ENCODE measurements at places on chromosomes 6 and 20.

DNA sequence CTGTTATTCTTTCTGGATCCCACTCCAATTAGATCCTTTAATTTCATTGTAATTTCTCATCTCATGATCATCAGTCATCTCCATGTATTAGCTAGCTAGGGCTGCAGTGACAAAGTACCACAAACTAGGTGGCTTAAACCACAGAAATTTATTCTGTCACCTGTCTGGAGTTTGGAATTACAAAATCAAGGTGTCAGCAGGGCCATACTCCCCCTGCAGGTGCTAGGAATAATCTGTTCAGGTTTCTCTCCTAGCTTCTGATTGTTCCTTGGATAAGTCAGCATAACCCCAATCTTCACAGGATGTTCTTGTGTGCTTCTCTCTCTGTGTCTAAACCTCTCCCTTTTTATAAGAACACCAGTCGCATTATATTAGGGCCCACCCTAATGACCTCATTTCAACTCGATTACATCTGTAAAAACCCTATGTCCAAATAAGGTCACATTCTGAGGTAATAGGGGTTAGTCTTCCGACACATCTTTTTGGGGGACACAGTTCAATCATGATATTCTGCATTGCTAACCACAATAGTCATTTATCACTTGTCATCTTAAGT lies 40.5 kb downstream of the BEND6 start:
- no peak for DNase-seq

GRCh38 chr6:63947792-63948529 lies 312.4 kb downstream of the PHF3 start:
- DNase-seq, result no peak

DNA sequence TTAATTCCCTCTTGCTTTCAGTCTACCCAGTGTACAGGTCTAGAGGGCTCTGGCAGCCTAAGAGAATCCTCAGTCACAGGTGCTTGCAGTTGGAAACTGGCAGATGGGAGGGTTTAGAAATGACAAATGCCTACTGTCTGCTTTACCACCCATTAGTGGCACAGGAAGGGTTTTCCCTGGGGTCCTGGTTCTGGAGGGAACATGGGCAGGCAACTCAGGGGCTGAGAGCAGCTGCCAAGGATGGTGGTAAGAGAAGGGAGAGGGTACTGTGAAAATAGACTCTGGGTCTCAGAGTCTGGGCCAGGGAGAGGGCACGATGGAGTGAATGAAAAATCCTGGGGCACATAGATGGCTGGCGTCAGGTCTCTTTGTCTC lies 103.5 kb downstream of the TCP11 start:
- peak; percentile 36 for DNase-seq

GRCh38 chr6:151679081-151679480 lies 128.4 kb upstream of the ESR1 start:
- DNase-seq, result no peak

DNA sequence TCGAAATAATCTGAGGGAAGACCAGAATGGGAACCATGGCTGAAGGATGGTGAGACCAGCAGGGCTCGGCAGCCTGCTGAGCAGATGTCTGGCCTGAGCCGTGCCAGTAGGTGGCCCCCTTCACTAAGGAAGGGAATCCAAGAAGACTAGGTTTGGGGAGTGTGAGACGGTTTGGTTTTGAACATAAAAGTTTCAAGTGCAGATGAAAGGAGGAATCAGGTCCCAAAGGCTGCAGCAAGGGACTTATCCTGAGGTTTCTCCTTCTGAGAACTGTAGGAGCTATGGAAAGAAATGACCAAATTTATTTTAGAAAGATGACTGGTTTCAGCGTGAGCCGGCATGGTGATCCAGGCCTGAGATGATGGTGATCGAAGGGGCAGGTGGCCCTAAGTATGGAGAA lies 4.6 kb upstream of the OSER1 start:
- DNase-seq, result peak; percentile 11

GRCh38 chr6:52065621-52066020 lies 21.8 kb downstream of the PKHD1 start:
- DNase-seq, result no peak

GRCh38 chr20:297098-297924 lies at the start of gene ZCCHC3:
Gene ZCCHC3 (plus strand): TSS chr20:297570. CDS start chr20:297587, 17 bp downstream.
- DNase-seq, result peak; percentile 68

- no peak for DNase-seq
Measured at GRCh38 chr6:113921299-113921904, 49.5 kb downstream of the HDAC2 start.

DNA sequence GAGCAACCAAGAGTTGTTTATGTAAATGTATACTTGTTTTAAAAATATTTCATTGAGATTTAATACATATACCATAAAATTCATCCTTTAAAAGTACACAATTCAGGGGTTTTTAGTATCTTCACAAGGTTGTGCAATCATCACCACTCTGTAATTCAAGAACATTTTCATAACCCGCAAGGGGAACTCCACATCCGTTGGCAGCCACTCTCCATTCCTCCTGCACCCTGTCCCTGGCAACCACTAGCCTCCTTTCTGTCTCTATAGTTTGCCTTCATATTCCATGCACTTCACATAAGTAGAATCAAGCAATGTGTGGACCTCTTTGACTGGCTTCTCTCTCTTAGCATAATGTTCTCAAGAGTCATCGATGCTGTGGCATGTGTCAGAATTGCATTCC lies 104.2 kb upstream of the PDE10A start:
- DNase-seq, result no peak

DNA sequence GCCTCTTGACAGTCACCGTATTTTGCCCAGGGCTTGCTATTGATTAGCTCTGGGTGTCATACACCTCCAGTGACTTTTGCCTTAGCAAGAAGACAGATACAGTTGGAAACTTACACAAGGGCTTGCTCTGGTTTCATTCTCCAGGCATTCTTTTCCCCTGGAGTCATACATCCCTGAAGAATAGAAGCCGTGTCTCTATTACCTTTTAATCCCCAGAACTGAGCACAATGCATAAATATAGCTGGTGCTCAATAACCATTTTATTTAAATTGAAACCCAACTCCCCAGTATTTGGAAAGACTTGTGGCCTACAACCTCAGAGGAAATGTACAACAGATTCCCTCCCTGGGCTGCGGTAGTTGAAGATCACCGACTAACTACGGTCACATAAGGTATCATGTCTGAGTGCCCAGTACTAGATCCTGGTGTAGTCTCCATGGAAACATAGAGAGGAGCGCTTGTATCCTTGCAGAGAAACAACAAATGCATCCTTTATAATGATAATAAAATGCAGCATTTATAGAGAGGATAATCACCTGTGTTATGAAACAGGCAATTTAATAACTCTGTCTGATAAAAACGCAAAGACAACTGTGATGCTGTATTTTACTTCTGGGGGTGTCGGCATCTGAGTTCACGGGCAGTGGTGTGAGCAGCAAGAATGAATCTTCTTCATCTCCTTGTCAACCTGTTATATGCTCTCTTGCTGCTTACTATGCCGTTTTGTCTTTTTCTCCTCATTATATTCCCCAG lies 401.2 kb upstream of the AGPAT4 start:
- no peak for DNase-seq

All from NCI-H524 treated with DMSO at 0.1 percent for 48 hours (cell line).